Stimulated activated CD8-positive, alpha-beta memory T cell treated with anti-CD3 and anti-CD28 coated beads, Interleukin-7, amount 100 ng/mL, for 1 hour (primary cell): ENCODE measurements at places on chromosomes 3 and 15.

DNA sequence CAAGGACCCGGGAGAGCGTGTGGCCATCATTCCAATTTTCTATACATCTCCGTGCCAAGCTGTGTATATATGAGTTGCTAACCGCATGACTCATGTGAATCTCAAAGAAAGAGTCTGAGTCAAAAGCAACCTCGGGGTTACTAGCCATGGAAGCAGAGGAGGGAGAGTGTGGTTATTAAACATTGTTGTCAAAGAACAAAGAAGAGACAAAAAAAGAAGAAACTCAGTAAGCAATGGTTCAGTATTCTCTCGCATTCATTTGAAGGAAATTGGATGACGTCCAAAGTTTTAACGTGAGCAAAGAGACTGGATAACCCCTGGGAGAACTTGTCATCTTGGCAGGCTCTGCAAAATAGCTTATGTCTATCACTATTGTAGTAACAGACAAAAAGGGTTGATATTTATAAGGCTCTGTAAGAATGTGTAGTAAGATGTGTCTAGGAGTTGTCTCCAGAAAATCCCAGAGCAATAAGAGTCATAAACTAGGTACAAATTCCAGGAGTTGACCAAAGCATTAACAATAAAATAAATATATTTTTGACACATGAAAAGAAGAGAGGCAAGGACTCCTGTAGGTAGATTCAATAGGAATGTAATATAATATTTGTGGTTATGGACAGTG lies 52.8 kb upstream of the GRM7 start:
- no peak for DNase-seq

DNA sequence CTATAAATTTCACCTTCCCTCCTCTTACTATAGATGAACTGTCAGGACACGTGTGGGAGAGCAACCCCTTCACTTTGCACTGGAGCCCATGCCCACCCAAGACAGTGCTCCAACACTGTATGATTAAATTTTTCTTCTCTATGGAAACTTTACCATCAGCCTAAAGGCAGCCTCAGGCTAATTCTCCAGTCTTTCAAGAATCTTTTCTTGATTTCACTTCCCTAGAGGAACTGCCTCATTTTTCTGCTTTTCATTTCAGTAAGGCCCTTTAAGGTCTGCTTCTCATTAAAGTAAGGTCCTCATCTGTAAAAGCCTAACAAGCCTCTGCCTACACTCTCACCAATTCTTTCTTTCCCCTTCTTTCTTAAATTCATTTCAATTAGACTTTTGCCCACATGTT lies 137.3 kb downstream of the KCNMB2 start:
- no peak for DNase-seq

GRCh38 chr15:42710662-42711061 lies 26.3 kb downstream of the CDAN1 start:
- no peak for DNase-seq

DNA sequence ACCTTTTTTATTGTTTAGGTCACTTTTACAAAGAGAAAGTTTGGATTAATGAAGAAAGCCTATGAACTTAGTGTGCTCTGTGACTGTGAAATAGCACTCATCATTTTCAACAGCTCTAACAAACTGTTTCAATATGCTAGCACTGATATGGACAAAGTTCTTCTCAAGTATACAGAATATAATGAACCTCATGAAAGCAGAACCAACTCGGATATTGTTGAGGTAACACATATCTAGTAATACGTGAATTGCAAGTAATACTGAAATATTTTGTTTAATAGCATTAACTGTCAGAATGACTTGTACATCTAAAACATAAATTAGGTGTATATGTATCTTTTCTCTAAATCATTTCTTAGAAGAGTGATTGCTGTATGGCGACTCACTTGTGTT lies 79.8 kb downstream of the MEF2A start:
- DNase-seq, result no peak

DNA sequence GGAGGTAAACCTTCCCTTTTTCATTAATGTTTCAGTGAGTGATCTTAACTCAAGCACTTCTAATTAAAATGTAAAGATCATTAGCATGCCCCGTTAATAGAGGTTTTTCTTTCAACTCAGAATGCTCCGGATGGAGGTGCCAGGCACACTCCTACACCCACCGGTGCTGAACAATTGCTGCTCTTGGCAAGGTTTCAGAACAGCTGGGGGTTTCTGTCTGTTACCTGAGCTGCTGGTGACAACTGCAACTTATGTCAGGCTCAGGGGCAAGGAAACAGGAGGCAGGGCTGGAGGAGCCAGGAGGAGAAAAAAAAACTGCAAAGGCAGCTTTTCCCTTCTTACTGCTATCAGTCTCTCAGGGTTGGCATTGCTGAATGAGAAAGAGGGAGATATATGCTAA lies 250.1 kb downstream of the DIPK2A start:
- DNase-seq, result no peak

- no peak for DNase-seq
These were observed 68.0 kb upstream of the MNS1 start for GRCh38 chr15:56532721-56533460.

DNA sequence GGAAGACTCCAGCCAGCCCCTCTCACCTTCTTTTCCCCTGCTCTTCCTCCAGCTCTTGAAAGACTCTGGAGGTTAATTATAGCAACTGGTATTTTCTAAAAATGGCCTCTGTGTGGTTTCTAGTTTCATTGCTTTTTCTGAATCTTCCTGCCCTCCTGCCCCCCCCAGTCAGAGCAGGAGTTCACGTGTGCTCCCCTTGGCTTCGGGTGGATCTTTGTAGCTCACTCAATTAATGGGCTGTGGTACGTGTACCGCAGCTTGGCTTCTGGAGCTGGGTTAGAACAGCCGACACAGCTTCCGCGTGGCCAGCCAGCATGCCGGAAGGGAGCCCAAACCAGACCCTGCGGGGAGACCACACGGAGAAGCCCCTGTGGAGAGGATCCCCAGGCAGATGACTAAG lies 31.5 kb downstream of the TM2D3 start:
- no peak for DNase-seq

GRCh38 chr3:5002871-5003247 lies 23.6 kb downstream of the BHLHE40 start:
- DNase-seq, result no peak

GRCh38 chr3:114709102-114709501 lies 415.3 kb downstream of the TIGIT start:
- no peak for DNase-seq

GRCh38 chr3:28244491-28244890 lies 3.1 kb downstream of the CMC1 start:
- DNase-seq, result no peak

DNA sequence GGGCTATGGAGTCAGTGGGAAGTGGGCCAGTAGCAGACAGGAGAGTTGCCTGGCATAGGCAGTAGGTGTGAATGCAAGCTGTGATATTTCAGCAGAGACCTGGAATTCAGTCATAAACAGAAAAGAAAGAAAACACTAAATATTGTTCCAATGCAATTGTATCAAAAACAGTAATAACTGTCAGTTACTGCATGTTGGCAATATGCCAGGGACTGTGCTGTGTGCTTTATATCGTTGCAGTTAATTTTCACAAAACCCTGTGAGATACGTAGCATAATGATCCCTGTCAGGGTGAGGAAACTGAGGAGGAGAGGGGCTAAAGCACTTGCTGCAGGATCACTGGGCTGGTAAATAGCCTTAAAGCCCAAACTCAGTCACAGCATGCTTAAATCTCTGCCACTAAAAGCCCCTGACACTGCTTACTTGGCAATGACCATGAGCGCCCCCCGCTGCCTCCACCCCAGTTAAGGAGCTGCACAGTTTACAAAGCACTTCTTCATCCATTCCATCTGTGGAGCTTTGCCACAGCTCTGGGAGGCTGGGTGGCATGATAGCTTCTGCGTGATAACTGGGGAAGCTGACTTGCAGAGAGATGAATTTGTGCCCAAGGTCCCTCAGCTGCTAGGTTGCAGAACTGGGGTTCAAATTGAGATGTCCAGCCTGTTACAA lies 3.9 kb downstream of the SLC6A1 start:
- DNase-seq, result no peak

- no peak for DNase-seq
These were observed 1.2 kb downstream of the CLSTN2 start for GRCh38 chr3:139935866-139936817.

- DNase-seq, result no peak
These were observed at the start of gene CXCR6 for GRCh38 chr3:45943207-45943846. TSS of gene CXCR6 (plus strand) at chr3:45943464. CDS start at chr3:45946482, 3,018 bp downstream.

DNA sequence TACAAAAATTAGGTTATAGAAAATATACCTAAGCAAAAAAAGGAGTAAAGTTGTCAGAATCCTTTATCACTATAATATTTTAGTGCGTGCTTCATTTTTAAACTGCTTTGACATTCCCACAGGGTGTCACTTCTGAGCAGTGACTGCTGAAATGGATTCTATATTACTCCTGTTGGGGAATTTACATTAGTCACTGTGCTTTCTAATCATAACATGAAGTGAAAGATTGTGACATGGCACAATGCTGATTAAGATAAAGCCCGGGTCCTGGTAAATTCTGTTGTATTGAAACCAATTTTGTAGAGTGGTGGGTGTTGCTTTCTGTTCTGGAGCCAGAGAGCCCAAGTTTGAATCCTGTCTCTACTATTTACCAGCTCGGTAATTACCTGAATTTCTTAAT lies 36.4 kb upstream of the EHHADH start:
- DNase-seq, result no peak

DNA sequence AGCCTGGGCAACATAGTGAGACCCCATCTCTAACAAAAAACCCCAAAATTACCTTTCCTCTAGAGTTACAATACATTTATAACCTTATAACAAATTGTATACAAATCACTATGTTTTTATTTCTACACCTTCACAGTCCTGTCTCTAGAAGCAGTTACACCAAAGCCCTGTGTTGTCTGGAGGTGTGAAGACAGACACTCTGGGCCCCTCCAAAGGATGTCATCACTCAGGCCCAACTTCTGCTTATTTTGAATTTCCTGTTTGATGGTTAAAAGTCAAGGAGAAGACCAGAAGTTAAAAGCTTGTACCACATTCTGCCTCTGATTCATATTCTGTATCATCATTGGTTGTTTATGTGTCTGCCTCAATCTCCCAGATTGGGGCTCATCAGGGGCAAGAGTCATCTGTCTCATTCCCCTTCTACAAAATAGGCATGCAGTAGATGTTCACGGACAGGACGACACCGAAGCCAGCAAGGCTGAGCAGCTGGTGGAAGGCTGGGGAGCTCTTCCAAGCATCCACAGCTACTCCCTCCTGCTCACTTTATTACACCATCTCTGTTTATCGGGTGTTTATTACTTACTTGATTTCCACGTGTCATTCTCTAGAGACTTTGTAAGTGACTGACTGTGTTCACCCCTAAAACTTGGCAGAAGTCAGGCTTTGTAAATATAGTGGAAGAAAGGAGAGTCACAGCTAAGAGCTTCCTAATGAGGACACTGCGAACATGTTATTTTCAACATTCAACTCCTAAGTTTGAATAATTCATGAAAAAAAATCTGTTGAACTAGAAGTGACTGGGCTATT lies 136.8 kb upstream of the ANKRD28 start:
- DNase-seq, result no peak

GRCh38 chr3:24017305-24017704 lies 72.2 kb downstream of the NR1D2 start:
- DNase-seq, result no peak

- no peak for DNase-seq
These were observed 84.7 kb upstream of the PTX3 start for GRCh38 chr3:157351981-157352380.

- DNase-seq, result no peak
These were observed 202.7 kb downstream of the TNIK start for GRCh38 chr3:171257251-171258203.

DNA sequence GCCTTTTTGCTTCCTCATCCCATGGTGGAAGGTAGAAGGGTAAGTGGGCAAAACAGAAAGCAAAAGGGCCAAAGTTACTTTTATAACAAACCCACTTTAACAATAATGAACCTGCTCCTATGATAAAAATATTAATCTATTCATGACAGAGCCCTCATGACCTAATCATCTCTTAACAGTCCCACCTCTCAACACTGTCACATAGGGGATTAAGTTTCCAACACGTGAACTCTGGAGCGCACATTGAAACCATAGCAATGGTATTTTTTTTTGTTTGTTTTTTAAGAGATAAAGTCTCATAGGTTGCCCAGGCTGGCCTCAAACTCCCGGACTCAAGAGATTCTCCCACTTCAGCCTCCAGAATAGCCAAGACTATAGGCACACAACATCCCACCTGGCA lies 30.7 kb downstream of the KATNBL1 start:
- DNase-seq, result no peak

GRCh38 chr15:63466378-63467192 lies 37.8 kb upstream of the USP3 start:
- DNase-seq, result peak; percentile 20

GRCh38 chr3:150239766-150240165 lies 168.3 kb upstream of the TSC22D2 start:
- DNase-seq, result no peak

DNA sequence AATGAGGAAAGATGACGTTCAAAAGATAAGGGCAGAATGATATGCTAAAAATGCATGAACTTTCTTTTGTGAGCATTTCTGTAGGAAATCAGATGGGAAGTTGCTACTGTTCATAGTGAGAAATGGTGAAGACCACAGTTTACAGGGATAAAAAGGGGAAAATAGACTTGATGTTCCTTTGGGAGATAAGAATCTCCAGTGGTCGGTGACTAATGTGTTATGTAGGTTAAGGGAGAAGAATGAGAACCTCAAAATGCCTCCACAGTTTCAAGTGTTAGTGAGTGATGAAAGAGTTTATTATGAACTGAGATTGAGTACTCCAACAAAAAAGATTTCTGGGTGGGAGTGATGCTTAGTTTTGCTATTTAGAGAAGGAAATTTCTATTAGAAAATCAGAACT lies 247.2 kb downstream of the LSAMP start:
- DNase-seq, result no peak

DNA sequence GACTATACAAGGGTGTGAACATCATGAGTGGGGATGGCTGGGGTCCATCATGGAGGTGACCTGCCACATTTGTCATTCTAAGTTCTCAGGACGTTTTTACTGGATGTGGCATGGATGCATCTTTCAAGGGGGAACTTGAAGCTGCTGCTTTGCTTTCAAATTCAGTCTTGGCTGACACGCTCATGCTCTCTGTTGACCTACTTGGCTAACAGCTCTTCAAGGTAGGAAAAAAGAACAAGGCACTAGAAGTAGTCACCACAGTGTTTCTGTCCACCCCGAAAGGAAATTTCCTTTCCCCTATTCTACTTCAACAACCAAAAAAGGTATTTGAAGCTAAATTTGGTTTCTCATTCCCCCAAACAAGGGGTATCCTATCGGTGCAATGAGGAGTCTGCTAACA lies 15.0 kb downstream of the STIMATE start:
- no peak for DNase-seq

DNA sequence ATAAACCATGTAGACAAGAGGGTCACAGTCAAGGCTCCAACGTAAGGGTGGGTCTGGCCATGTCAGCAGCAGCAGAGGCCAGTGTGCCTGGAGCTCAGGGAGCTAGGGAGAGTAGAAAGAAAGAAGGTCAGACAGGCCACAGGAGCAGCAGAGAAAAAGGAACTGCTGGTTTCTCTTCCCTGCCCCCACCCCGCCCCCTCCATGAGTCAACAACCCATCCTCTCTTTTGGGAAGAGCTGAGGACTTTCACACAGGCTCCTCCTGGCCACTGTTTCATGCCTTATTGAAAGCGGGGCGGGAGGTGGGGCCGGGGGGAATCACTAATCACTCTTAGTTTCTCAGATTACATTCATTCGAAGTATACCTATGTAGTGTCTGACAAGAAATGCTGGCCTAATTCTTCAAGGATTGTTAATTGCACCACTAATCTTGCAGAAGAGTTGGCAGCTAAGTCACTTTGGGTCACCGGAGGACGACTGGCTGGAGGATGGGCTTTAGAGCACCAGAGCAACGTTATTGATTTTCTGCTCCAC lies 9.1 kb upstream of the SCG3 start:
- no peak for DNase-seq
